Nucleus accumbens (tissue), 56 donors: ENCODE measurements at places on chromosomes 7 and 10.

GRCh38 chr7:114670676-114671075 lies 251.2 kb upstream of the MDFIC start:
- DNase-seq, result no peak

GRCh38 chr7:50594734-50595485 lies 29.7 kb upstream of the DDC start:
- no peak for DNase-seq

- no peak for DNase-seq
Measured at GRCh38 chr10:84059526-84059925, 79.8 kb upstream of the GHITM start.

- DNase-seq, result no peak
Measured at GRCh38 chr7:6623589-6624245, 8.3 kb downstream of the ZNF853 start.

DNA sequence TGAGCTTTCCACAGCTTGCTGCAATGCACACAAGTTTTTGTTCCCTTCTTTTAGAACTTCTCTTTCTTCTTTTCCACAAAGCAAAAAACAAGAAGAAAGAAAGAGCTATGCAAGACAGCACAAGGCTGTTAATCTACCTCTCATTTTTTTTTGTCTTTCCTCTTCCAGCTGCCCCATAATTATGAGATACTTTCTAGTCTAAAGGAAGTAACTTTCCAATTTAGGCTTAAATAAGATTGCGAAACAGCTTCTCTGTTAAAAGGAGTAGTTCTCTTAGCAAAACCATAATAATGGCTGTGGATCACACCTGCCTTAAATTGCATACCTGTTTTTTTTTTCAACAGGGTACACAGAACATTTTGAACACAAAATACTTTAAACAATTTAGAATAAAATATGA lies 56.0 kb downstream of the NDUFB2 start:
- no peak for DNase-seq

DNA sequence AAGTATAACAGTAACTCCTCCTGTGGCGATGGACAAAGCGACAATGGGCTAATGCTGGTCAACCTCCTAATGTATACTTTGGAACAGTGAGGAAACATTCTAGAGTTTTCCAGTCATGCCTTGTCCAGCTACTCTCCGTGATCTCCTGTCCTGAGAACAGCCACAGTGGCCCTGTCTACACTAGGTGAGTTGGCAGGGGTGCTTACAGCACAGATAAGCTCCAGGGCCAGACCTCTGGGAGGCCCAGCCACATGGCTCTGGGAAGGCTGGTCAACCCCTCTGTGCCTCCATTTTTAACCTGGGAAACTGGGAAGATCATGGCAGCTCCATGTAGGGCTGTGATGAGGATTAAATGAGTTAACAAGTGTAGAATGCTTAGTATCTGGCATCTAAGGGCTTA lies 57.0 kb downstream of the CLEC2L start:
- DNase-seq, result no peak

DNA sequence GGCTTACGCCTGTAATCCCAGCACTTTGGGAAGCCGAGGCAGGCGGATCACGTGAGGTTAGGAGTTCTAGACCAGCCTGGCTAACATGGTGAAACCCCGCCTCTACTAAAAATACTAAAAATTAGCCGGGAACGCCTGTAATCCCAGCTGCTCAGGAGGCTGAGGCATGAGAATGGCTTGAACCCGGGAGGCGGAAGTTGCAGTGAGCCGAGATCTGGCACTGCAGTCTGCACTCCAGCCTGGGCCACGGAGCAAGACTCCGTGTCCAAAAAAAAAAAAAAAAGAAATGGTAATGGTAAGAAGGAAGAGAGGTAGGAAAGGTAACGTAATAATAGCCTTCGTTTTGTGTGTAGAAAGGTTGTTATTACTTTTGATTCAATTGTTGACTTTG lies 1.2 kb downstream of the HSPA14 start:
- no peak for DNase-seq

DNA sequence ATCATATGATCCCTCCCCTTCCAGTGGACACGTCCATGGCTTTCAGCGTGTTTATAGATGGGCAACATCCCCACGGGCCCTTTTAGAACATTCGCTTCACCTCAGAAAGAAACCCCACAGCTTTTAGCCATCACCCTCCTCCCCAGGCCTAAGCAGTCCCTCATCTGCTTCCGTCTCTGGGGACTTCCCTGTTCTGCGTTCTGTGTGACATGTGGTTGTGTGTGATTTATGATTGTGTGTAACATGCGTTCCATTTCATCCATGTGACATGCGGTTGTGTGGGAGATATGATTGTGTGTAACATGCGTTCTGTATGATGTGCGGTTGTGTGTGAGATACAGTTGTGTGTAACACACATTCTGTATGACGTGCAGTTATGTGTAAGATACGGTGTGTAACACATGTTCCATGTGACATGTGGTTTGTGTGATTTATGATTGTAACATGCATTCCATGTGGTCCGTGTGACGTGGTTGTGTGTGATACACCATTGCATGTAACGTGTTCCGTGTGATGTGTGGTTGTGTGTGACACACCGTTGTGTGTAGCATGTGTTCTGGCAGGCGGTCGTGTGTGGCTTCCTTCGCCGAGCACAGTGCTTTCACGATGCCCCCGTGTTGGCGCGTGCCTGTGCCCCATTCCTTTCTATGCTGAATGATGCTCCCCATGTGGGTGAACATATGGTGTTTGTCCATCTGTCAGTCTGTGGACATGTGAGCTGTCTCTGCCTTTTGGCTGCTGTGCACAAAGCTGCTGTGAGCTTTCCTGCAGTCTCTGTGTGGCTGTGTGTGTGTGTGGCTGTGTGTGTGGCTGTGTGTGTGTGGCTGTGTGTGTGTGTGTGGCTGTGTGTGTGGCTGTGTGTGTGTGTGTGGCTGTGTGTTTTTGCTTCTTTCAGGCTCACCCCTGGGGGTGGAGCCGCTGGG lies 26.2 kb downstream of the PWWP2B start:
- DNase-seq, result no peak

DNA sequence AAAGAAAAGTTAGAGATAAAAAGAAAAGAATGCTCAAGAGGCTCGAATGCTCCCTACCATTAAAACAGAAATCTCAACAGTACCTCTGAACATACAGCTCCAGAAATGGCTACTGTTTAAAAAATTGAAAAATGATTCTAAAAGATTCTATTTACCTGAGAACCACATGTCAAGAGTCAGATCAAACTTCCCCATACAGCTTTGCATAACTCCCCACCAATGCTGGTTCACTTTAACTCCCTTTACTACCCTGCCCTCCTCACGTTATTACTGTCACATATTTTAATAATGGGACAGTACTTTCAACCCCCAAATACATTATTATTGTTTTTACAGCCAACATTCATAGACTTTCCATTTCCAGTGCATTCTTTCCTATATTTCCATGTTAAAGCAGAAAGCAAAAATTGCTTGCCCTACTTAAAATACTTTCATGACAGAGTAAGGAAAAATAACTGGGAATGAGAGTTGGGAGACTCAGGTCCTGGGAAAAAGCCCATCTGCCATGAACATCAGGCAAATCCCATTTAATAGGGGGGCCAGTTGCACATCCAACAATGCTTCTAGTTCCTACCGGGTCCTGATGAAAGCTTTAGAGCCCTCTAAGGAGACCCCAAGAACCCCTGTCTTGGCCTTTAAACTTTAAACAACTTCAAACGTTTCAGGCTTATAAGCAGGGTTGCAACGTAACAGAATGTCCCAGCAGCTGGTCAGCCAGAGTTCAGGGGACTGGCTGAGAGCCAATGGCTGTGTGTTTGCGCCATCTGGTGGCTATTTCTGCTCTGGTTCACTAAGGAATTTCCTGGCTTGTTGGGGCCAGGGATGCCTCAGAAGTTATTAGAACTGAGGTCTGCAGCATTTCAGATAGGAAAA lies 247.4 kb downstream of the ELMO1 start:
- DNase-seq, result peak; percentile 51

GRCh38 chr7:50637725-50638643 lies 72.8 kb upstream of the DDC start:
- no peak for DNase-seq

GRCh38 chr7:98312201-98312600 lies 30.7 kb downstream of the BRI3 start:
- DNase-seq, result no peak

DNA sequence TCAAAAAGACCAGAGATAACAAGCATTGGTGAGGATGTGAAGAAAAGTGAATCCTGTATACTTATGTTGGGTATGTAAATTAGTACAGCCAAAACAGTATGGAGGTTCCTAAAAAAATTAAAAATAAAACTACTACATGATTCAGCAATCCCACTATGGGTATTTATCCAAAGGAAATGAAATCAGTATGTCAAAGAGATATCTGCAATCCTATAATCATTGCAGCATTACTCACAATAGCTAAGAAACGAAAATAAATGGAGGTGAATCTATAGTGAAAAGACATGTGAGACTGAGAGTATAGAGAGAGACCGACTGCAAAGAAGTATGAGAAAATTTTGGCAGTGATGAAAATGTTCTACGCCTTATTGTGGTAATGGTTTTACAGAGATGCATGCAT lies 139.2 kb upstream of the TMEM168 start:
- DNase-seq, result no peak

- no peak for DNase-seq
Measured at GRCh38 chr7:94540428-94540827, 30.8 kb downstream of the CASD1 start.

GRCh38 chr10:131567279-131568162 lies 256.0 kb upstream of the TCERG1L start:
- DNase-seq, result no peak

- DNase-seq, result no peak
Measured at GRCh38 chr7:138665249-138665648, 35.9 kb downstream of the SVOPL start.

DNA sequence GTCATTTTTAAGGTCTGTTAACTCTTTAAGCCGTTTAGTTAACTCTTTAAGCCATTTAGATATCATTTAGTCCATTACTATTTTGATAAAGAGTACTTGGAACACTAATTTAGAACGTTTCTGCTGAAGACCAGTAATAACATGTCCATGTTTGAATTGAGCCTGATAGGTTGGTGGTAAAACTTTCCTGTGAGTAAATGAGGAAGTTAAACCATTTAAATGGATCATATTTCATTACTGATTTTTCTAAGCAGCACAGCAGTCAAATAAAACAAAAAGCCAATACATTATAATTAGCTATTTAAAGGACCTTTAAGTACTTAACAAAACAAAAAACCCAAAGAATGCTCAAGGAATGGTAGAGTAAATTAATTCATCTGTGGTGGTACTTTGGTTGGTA lies 29.4 kb downstream of the PHTF2 start:
- no peak for DNase-seq

- DNase-seq, result no peak
Measured at GRCh38 chr7:94274828-94275227, 119.9 kb upstream of the COL1A2 start.

- DNase-seq, result peak; percentile 23
Measured at GRCh38 chr10:59465088-59465487, 102.7 kb upstream of the FAM13C start.

DNA sequence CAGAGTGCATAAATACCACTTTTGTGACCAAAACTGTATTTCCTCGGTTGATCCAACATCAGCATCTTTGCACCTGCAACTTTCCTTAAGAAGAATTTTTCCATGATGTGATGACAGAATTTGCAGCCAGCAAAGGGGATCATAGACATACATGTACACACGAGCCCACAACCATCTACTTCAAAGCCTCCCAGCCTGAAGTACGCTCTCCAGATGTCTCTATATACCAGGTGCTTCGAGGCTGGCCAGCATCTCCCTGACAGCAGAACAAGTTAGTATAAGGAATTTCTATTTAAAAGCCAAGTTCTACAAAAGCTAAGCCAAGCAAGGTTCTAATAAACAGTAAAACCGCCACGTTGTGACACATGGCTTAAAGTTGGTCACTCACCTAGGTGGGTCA lies 328.5 kb downstream of the KCNMA1 start:
- DNase-seq, result no peak

DNA sequence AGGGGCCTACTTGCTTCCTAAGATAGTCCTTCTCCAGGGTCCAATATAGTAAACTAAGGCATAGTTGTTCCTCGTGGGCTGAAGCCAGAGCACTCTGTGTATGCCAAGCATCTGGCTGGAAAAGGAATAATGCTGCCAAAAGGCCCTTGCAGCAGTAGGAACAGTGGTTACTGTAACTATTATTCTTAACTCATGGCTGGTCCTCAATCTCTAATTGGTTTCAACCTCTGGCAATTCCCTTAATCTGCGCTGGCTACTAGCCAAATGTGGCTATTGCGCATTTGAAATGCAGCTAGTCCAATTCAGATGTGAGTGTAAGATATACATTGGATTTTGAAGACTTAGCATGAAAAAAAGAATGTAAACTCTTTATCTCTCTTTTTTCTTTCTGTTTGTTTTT lies 27.8 kb upstream of the LBX1 start:
- no peak for DNase-seq
